ENCODE measurements at places on chromosomes 1 and 21.
A peak's percentile ranks its signal among the peaks of the same experiment; 100 is the strongest.

DNA sequence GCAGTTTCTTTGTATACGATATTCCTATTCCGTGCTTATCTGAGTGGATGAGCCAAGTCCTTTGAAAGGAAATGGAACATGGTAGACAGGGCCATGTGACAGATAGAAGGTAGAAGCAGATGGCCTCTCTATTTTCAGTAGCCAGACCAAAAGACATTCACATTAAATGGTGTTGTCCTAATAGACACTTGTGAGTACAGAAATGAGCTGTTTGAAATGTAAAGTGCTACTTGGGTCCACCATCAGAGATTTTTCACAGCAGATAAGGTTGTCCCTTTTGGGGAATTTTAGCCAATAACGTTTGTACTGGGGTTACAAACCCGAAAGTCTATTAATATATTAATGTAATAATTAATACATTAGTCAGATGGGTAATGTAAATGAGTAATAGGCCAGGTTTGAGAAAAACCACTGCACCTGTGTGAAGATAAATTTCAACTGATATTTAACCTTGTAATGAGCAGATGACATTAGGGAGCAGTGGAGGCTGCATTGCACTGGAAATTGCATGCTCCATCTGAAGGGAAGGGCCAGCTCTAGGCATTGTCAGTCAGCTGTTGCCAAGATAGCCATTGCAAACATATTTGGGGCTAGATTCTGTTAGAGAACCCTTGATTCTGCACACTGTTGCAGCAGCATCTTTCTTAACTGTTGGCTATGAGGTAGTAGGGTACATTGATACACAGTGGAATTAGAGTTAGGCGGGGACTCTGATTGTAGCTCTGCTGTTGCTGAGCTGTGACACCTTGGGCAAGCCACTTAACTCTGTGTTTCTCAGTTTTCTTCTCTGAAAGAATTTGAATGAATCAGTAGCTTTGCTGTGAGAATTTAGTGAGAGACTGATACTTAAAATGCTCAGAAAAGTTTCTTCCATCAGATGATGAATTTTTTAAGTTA is 43.8 kb downstream of the FGGY start:
- DNase-seq = no peak

GRCh38 chr1:29520571-29521437 is 284.5 kb downstream of the PTPRU start:
- DNase-seq = no peak

- no peak for DNase-seq
Observed at GRCh38 chr1:168598125-168598524, 21.7 kb downstream of the XCL1 start.

GRCh38 chr1:39962450-39962825 is 7.5 kb downstream of the MFSD2A start:
- no peak for DNase-seq

GRCh38 chr1:26833432-26834405 is 7.2 kb downstream of the ZDHHC18 start:
- peak; percentile 81 for DNase-seq

- no peak for DNase-seq
Observed at GRCh38 chr1:107786203-107786845, 178.7 kb downstream of the VAV3 start.

DNA sequence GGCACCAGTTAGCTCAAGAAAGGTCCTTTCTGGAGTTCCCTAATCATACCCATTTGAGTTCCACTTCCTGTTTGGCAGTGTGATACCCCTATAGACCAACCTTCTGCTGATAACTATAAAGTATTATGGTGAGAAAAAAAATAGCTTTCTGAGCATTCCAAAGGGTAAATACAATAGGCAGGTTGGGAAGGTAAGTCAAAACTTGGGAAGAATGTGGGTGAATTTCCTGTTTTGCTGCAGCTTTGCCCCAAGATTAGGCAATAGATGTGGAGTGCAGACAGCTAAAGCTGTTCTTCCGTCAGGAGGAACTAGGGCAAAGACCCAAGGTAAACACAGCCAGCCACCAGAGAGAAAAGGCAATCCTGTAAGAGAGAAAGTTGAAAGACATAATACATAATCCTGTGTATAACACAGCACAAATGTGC is 49.9 kb upstream of the GUCA2A start:
- no peak for DNase-seq

DNA sequence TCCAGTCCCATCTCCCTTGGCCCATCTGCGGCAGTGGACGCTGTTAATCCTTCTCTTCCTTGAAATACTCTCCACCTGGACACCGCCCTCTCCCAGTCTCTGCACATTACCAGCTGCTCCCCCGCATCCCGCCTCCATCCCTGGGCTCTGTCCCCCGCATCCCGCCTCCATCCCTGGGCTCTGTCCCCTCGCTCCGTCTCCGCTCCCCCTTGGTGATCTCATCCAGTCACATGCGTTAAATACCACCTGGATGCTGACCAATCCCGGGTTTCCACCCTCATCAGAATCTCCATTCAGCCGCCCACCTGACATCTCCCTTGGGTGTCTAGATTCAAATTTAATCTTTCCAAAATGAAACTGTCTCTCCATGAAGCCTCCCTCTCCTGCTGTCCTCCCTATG is 106.1 kb downstream of the PRDM2 start:
- no peak for DNase-seq

DNA sequence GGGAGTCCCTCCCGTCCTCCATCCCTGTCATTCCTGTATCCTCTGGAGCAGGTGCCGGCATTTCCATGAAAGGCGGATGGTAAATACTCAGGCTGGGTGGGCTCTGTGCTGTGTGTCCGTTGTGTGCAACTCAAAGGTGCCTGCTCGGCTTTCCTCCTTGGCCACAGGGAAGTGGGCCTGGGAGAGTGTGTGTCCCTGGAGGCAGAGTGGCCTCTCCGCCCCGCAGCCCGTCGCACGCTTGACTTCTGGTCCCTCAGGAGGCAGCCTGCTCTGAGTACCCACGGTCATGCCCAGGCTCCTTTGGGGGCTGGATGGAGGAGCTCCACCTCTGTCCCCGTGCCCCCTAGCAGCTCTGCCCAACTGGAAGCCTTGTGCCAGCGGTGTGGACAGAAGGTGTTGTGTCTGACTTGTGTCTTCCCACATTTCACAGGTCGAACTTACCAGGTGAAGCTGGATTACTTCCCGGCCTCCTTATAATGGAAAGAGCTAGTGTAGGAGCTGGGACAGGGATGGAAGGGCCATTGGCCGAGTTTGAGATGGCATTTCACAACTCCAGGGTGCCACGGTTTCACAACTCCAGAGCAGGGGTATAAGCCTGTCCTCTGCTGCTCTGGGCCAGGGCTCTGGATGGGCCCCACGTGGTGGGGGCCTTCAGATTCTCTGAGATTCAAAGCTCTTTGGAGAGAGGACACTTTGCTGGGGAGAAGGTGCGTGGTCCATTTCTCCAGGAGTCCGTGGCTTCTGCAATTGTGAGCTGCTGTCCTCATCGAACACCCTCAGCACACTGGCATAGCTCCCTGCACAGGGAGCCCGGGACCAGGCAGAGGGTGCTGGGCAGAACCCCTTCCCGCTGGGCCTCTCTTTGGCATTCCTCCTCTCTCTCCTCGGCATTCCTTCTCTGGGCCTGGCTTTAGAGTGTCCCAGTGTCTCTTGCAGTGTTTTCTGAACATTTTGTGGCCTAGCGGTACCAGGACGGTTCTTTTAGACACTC is 152.7 kb upstream of the COL6A1 start:
- no peak for DNase-seq

GRCh38 chr1:46697053-46697452 is 21.9 kb downstream of the EFCAB14 start:
- no peak for DNase-seq

GRCh38 chr1:37995751-37996345 is 6.0 kb upstream of the SF3A3 start:
- DNase-seq = no peak

DNA sequence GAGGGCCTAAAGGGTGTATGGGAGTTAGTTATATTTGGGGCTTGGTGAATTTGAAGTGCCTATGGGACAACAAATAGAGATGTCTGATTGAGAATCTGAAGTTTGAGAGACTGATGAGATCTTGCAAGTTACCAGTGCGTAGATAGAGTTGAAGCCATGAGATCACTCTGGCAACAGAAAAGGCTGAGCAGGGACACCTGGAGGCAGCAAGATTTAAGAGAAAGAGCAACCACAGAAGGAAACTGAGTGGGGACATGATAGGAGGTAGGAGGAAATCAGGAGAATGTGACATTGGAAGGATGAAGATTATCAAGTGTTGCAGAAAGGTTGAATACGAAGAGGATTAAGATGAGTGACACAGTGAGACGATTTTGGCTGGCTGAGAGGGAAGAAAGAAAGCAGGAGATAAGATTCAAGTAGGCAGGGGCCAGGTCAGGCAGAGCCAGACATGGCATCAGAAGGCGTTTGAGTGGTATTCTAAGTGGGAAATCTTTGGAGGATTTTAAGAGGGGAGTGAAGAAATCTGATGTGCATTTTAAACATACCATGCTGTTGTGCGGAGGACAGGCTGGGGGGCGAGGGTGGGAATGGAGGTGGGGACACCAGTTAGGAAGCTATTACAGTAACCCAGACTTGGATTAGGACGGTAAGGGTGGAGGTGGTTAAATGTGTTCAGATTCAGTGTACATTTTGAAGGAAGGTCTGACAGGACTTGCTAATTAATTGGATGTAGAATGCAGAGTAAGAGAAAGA is 3.0 kb upstream of the MPL start:
- DNase-seq = no peak

GRCh38 chr1:245996811-245997210 is 510.3 kb downstream of the SMYD3 start:
- DNase-seq = no peak

DNA sequence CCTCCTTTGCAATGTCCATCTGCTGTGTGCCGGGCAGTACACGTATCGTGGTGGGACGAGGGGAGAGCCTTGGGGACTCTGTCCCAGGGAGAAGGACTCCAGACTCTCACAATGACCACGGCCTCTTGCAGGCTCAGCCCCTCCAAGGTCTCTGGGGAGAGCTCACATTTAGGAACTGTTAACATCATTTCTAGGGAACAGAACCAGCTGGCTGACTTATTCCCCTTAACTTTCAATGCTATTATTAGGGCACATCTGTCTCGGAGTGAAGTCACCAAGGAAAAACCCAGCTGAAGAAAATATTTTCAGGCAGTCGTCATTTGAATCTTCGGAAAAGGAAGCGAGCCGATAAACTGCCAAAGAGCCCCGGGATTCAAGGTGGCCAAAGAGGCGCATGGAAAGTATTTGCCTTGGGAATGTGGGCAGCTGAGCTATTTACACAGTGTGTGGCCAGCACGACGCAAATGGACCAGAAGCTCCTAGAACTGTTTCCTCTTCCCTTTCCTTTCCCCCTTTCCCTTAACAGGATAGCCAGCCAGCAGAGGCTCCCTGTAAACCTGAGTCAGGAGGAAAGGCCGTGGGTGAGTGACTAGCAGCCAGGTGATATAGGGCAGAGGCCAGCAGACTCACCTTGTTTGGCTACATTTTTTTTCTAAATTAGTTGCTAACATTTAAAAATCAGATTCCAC is 74.5 kb downstream of the ITPKB start:
- no peak for DNase-seq

GRCh38 chr1:209580577-209580976 is 2.9 kb upstream of the CAMK1G start:
- DNase-seq = no peak

DNA sequence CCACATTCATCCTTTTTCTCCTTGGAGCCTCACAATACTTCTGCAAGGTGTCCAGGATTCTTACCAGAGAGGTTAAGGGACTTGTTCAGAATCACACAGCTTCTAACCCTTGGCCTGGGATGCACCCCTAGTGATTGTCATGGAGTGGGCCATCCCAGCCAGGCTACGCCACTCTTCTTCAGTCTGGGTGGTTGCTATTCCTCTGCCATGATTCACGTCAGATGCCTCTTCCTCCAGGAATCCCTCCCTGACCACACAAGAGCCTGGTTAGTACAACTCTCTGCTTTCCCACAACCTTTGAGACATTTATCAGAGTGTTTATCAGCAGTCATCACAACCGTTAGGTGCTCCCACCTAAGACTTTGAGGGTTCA is 121.8 kb downstream of the EPHB2 start:
- DNase-seq = no peak

DNA sequence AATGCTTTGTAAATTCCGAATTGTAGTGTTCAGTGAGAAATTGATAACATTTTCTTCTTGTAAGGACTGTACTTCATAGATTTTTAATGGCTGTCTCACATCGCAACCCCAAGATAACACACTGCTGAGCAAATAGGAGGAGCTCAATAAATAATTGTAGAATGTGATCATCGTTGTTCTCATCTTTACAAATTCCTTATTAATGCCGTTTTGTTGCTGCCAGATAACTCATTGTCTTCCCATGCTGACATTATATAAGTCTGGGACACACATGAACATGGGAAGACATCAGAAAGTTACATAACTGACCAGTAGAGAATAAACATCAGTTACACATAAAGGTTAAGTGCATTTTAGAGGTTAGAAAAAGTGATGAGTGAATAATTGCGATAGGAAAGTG is 46.4 kb upstream of the TSPAN2 start:
- no peak for DNase-seq

GRCh38 chr1:22745669-22746585 is 35.3 kb downstream of the EPHB2 start:
- DNase-seq = no peak

- DNase-seq = no peak
Observed at GRCh38 chr1:159439422-159439821, at the start of gene OR10J1. OR10J1 (plus strand) TSS chr1:159439722; CDS start chr1:159439792, 70 bp downstream.

GRCh38 chr1:49016030-49016977 is 239.6 kb upstream of the BEND5 start:
- no peak for DNase-seq

GRCh38 chr1:54471588-54471987 is 65.4 kb upstream of the SSBP3 start:
- no peak for DNase-seq

- DNase-seq = no peak
Observed at GRCh38 chr1:4624801-4625200, 29.6 kb upstream of the AJAP1 start.

GRCh38 chr1:7105269-7105668 is 320.0 kb downstream of the CAMTA1 start:
- DNase-seq = no peak

DNA sequence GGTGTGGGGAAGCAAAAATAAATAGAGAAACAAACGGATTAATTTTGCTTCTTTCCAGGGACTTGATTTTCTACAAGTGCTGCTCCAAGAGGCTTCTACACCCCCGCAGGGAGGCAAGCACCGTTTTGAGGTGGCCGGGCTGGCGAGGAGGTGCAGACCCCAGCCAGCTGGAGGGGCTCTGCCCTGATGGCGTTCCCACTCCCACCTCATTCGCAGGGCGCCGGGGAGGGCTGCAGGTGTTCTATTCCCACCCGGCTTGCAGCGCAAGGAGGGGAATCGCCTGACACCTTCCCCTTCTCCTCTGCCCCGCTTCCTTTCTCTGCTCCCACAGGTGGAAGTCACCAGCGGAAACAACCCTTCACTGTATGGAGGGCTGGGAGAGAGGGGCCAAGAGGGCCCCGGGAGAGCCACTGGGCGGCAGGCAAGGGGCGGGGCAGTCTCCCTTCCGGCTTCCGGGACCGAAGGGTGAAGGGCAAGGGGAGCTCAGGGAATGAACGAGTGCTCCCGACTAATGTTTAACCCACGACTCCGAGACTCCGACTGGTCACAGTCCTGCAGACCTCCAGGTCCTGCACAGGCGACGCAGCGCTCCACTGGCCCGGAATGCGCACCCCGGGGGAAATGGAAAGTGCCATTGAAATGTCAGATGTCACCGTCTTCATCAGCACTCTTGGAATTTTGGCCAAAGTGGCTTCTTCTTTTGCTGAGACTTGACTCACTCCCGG is 29.1 kb downstream of the TEX35 start:
- no peak for DNase-seq

- DNase-seq = no peak
Observed at GRCh38 chr1:194024659-194025058, 838.2 kb upstream of the B3GALT2 start.

GRCh38 chr1:163093169-163093568 is 24.0 kb downstream of the RGS4 start:
- no peak for DNase-seq

GRCh38 chr1:178976541-178976940 is 49.2 kb upstream of the FAM20B start:
- DNase-seq = no peak

Measured in activated T-cell treated with anti-CD3 and anti-CD28 coated beads, Interleukin-2, amount 50 U/mL, for 1 hour (primary cell).